Lung (tissue), 17 donors: ENCODE measurements at places on chromosomes 6 and 20.

DNA sequence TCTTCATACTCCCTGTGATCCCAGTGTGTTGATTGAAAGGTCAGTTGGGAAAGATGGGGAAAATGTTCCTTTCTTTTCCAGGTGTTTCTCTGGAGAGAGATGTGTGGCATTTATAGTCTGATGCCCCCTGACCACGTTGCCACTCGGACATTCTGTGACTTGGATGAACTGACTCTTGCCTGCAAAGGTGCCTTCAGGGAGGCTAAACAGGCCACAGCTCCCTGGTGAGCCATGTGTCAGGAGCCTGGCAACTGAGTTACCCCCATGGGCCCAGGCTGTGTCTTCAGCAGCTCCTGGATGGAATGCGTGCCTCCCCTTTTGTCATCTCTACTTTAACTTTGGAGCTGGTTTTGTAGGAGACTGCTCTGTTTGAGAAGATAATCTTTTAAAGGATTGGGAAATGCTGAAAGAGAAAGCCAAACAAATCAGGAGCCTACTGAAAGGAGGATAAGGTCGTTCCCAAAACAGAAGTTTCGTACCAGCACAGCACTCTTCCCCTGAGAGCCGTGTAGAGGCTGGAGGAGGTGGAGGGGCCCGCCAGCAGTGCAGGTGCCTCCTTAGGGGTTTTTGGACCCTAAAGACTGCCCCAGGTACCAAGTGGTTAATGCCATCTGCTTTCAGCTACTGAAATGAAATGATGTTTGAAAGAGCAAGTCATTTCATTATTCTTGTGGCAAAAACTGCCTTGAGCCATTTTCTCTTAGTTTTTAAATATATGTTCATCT lies 322.8 kb downstream of the ZFAND3 start:
- H3K4me1 ChIP-seq: no peaks in the 10 kb centered on the region
- H3K27me3 ChIP-seq: no peaks in the 10 kb centered on the region
- no peaks in the 10 kb centered on the region for H3K36me3 ChIP-seq
- no peak for DNase-seq

GRCh38 chr6:11744753-11745152 lies 33.9 kb downstream of the ADTRP start:
- peak; percentile 81 for DNase-seq
- H3K27ac ChIP-seq: no peak overlapping the region
- no peaks in the 10 kb centered on the region for H3K27me3 ChIP-seq
- peaks cover 2% of the 10 kb centered on the region for H3K4me1 ChIP-seq
- no peak overlapping the region for H3K4me3 ChIP-seq

GRCh38 chr20:58710481-58711265 lies 18.1 kb downstream of the NPEPL1 start:
- H3K27ac ChIP-seq: no peak overlapping the region
- H3K4me1 ChIP-seq: no peaks in the 10 kb centered on the region
- H3K4me3 ChIP-seq: no peak overlapping the region
- H3K27me3 ChIP-seq: no peaks in the 10 kb centered on the region
- DNase-seq: no peak

- no peaks in the 10 kb centered on the region for H3K27me3 ChIP-seq
- H3K4me3 ChIP-seq: no peak overlapping the region
- no peaks in the 10 kb centered on the region for H3K4me1 ChIP-seq
- no peaks in the 10 kb centered on the region for H3K36me3 ChIP-seq
These were observed 87.8 kb upstream of the FOXA2 start for GRCh38 chr20:22672191-22672590.

- H3K36me3 ChIP-seq: peaks cover 11% of the 10 kb centered on the region
- DNase-seq: no peak
- H3K27ac ChIP-seq: no peak overlapping the region
- H3K27me3 ChIP-seq: no peaks in the 10 kb centered on the region
These were observed 48.7 kb downstream of the KCTD20 start for GRCh38 chr6:36491378-36491965.

DNA sequence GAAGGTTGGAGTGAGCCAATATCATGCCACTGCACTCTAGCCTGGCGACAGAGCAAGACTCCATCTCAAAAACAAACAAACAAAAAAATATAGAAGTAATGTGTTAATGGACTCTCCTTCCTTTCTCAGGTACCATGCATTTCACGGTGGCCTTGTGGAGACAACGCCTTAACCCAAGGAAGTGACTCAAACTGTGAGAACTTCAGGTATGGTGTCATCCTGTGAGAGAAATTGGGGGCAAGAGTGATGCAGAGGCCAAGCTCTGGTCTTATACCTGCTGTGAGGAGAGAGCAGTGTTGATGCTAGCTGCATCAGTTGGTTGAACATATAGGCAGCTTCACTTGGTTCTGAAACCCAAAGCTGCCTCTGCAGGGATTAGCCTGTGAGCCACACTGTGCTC lies 6.2 kb downstream of the ITCH start:
- no peak for DNase-seq
- H3K27ac ChIP-seq: no peak overlapping the region
- peaks cover 6% of the 10 kb centered on the region for H3K4me1 ChIP-seq

DNA sequence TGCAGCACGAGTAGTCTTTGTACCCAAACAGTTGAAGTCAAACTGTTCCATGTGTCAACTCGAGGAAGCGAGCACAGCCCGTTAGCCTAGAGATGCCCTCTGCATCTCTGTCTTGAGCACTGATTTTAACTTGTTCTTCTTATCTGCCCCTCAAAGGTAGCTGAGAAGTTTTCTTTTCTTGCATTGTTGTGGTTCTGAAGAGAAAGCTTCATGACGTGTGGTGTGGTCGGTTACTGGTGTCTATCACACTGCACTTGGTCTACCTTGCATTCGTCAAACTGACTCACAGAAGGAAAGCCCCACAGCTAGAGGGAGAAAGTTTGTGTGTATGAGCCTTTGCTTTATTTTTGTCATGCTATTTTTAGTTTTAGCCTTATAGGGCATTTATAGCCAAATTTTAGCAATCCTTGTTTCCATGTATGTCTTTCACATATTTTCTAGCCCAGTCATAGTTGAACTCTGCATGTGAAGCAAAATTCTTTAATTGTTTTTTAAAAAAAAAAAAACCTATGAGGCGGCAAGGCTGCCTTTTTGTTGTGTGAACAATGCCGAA lies 115.1 kb downstream of the JAG1 start:
- no peaks in the 10 kb centered on the region for H3K27me3 ChIP-seq
- no peak overlapping the region for H3K27ac ChIP-seq
- no peak overlapping the region for H3K4me3 ChIP-seq

DNA sequence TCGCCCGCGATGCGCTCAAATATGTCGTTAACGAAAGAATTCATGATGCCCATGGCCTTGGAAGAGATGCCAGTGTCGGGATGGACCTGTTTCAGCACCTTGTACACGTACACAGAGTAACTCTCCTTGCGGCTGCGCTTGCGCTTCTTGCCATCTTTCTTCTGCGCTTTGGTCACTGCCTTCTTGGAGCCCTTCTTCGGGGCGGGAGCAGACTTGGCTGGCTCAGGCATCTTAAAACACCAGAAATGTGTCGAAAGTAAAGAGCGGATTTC lies 36.4 kb downstream of the HFE start:
- peak overlapping the region; percentile 95 for H3K27ac ChIP-seq
- H3K4me1 ChIP-seq: peaks cover 21% of the 10 kb centered on the region
- H3K36me3 ChIP-seq: peaks cover 3% of the 10 kb centered on the region
- no peak for DNase-seq
- no peaks in the 10 kb centered on the region for H3K27me3 ChIP-seq

DNA sequence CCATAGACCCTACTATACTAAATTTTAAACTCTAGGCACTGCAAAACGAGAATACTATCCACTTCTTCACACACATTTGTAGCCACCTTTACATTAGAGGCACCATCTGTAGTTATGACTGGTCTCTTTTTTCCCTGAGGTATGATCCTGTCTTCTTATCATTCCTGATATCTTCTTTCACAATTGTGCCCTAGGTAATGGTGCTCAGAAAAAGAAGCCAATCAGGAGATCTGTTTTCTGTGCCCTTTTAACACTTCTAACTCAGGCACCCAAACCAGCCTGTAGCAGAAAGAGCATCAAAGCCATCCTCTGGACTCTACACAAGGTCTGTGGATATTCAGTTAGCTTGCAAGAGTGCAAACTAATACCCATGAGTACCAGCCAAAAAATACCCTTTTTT lies 149.7 kb upstream of the SGK1 start:
- DNase-seq: no peak
- H3K4me1 ChIP-seq: peaks cover 8% of the 10 kb centered on the region
- H3K27ac ChIP-seq: no peak overlapping the region
- no peaks in the 10 kb centered on the region for H3K36me3 ChIP-seq

DNA sequence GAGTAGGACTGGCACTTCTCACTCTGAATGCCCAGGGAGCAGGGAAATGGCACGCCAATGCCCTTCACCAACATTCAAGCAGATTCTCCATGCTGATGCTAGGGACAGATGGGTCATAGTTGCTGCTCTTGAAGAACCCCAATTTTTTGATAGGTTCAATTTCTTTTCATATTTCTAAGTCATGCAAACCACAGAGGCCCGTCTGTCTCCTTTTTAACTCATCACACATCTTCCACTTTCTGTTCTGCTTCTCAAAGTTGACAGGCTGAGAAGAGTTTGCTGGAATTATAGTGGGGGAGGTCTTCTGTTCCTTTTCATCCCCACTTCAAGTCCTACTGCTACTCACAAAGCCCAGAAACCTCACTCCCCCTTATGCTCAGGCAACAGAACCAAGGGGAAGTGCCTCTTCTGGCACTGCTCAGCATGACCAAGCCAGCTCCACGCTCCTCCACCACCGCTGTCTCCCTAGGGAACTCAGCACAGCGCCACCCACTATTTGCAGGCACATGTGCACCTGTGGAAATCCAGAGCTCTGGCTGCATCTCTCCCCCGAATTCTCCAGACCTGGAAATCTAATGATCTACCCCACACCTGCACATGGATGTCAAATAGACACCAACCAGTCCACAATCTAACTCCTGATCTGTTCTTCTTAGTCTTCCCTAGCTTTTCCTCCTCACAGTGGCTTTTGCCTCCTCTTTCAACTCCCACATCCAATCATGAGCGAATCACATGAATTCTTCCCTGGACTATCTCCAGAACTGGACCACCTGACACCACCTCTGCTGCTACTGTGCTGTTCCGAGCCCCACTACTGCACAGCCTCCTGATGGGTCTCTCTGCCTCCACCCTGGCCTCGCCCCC lies 10.7 kb downstream of the ZBTB24 start:
- H3K27ac ChIP-seq: no peak overlapping the region
- no peak overlapping the region for H3K4me3 ChIP-seq
- H3K36me3 ChIP-seq: peaks cover 47% of the 10 kb centered on the region
- DNase-seq: no peak

- no peaks in the 10 kb centered on the region for H3K4me1 ChIP-seq
- H3K27ac ChIP-seq: no peak overlapping the region
- no peak overlapping the region for H3K4me3 ChIP-seq
- no peak for DNase-seq
These were observed 188.6 kb upstream of the NT5E start for GRCh38 chr6:85261271-85261670.

DNA sequence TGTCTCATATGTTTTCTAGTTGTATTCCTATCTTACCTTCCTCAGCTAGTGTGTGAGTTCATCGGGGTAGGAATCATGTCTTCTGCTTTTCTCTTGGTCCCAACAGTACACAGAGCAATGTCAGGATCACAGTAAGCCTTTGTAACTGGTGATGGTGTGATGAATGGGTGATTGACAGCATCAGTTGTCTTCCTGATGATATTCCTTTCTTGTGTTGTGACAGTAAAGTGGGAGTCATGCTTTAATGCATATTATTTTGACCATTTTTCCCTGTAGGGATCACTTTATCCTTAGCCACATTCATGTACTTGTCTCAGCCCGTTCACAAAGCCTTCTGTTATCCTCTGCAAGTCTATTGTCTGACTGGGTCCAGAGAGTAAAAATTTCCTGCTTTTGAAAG lies 501.7 kb downstream of the UTRN start:
- H3K4me1 ChIP-seq: no peaks in the 10 kb centered on the region
- no peak overlapping the region for H3K27ac ChIP-seq
- H3K36me3 ChIP-seq: no peaks in the 10 kb centered on the region

DNA sequence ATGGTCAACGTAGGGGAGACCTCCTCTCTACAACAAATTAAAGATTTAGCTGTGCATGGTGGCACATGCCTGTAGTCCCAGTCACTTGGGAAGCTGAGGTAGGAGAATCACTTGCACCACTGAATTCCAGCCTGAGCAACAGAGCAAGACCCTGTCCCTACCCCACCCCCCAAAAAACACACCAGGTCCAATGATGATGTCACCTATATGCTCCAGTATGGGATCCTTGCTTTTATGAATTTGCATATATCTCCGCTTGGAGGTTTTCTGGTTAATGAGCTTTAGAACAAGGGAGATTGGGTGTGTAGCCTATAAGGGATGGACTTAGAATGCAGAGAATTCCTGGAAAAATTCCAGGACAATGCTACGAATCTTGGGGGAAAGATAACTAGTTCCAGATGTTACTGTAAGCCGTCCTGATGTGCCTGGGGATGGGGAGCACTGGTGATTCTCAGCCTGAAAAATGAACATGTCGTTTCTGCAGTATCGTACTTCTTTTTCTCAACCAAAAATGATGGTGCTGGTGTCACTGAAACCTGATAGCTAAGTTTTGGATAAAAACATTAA lies 61.1 kb downstream of the ZBTB2 start:
- peaks cover 6% of the 10 kb centered on the region for H3K36me3 ChIP-seq
- H3K4me3 ChIP-seq: no peak overlapping the region
- no peak overlapping the region for H3K27ac ChIP-seq

DNA sequence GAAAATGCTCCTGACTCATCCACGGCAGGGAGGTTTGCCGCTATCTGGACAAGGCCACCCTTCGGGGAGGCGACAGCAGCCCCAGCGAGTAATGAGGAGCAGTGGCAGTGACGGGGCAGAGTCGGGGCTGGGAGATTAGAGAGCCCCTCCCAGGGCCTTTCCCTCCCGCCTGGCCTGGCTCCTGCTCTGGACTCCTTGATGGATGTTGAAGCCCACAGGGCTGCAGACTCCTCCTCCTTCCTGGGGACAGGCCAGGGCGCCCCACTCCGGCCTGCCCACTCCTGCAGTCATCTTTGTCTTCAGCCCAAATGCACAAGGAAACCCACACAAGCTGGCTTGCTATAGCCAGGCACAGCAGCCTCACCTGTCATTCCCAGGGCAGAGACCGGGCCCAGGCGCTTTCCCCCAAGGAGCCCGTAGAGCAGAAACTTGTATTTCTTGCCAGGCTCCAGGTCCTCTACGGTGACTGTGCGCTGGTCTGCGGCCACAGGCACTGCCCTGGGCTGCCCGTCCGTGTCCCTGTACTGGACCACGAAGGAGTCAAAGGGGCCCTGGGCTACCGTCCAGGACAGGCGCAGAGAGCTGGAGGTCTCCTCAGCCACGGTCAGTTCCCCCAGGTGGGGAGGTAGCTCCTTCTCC lies 7.7 kb downstream of the CYP21A2 start:
- H3K27me3 ChIP-seq: peaks cover 2% of the 10 kb centered on the region
- peak overlapping the region; percentile 4 for H3K27ac ChIP-seq
- no peak overlapping the region for H3K4me3 ChIP-seq
- DNase-seq: peak; percentile 64
- peaks cover 9% of the 10 kb centered on the region for H3K36me3 ChIP-seq

DNA sequence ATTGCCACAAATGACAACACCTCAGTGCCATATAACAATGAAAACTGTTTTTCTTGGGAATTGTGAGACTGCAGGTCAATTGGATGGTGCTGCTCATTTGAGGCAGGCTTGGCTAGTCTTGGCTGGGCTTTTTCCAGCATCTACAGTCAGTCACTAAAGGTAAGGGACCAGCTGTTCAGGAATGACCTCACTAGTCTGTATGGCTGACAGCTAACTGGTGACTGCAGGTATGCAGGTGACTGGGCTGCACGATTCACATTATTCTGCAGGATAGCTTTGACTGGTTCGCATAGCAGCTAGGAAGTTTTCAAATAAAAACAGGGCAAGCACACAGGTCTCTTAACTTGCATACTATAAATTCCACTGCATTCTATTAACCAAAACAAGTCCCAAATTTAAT lies 22.1 kb upstream of the HMGCLL1 start:
- H3K36me3 ChIP-seq: no peaks in the 10 kb centered on the region
- H3K4me1 ChIP-seq: no peaks in the 10 kb centered on the region
- H3K27me3 ChIP-seq: no peaks in the 10 kb centered on the region
- no peak overlapping the region for H3K4me3 ChIP-seq
- DNase-seq: no peak
